ENCODE measurements at places on chromosomes 2 and 18.

- no peak for DNase-seq
Observed at GRCh38 chr18:830315-830901, 18.4 kb upstream of the YES1 start.

DNA sequence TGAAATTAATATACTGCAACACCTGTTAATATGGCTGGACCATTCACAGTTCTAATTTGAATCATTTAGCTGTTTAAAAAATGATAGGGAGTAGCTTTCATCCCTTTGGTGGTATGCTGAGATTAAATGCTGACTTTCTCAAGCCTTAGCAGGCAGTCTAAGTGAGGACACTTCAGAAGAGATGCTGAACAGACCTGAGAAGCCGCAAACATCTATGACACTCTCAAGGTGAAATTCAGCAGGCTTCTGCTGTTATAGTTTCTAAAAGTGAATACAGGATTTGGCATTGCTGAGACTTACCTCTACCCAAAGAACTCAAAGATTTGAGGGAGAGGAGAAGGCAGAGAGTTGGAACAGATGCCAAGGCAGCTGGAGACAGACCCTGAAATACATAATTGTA lies 431.2 kb upstream of the FAM98A start:
- no peak for DNase-seq

- no peak for DNase-seq
Observed at GRCh38 chr18:30920351-30920750, 122.2 kb downstream of the DSC3 start.

DNA sequence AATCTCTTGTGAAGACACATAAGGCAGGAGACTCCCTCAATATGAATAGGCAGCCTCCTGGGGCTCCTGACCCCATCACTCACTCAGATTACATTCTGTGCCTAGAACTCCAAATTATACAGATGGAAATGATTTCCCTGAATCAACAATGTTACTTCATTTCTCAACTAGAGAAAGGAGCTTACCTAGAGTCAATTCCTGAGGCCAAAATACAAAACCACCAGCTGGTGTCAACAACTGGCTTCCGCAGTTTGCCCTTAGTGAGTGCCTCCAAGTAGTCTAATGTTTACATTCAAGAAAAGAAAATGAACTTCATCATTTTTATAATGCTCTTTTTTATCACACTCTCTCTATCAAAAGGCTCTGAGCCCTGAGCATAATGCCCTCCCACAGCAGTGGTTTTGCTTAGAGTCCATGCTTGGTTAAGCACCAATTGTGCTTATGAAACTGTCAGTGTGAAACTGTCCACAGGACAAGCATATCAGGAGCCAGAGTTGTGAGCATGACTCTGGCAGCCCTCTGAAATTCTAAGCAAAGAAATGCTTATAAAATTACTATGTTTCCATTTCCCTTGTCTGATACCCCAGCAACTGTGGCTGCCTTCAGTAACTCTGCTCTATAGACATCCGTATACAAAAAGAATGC lies 305.7 kb upstream of the PKDCC start:
- no peak for DNase-seq

- no peak for DNase-seq
Observed at GRCh38 chr2:168194784-168195522, 52.4 kb downstream of the STK39 start.

- no peak for DNase-seq
Observed at GRCh38 chr18:41548521-41549260, 406.3 kb upstream of the PIK3C3 start.

- no peak for DNase-seq
Observed at GRCh38 chr2:148582679-148583511, 61.7 kb upstream of the EPC2 start.

DNA sequence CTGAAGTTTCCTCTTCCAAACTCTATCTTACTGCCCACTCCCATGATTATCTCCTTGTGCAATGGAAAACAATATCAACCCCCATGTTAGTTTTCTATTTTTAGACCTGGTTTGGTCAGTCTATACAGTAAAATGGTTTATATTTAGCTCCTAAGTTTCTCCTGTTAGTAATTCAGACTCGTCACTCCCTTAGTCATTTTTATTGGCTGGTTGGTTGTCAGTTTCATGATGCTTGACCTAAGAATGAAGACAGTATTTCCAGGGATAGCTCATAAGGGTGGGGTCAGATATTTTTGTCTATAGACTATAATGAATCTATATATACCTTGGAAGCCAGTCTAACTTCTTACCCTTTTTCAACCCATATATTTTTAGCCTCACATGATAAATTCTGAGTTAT lies 61.4 kb upstream of the NEUROD1 start:
- DNase-seq = no peak

DNA sequence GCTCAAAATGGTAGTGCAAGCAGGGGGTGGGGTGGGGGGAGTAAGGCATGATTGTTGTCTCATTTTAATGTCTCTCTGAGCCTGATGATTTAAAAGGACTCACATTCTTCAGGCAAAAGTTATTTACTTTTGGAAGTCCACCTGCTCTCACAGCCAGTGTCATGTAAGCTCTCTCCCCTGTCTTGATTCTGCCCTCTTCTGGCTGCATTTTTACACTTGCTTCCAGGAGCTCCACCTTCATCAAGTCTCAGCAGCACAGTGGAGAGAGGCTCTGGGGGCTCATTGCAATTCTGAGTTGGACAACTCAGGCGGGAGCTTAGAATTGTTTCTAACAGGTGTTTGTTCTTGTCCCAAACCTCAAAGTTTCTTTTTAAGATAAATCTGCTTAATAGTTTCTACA lies 39.2 kb downstream of the GNAL start:
- no peak for DNase-seq

- DNase-seq = no peak
Observed at GRCh38 chr2:218871345-218872302, 9.0 kb upstream of the WNT10A start.

GRCh38 chr18:12606592-12607315 lies 51.2 kb downstream of the SPIRE1 start:
- no peak for DNase-seq

DNA sequence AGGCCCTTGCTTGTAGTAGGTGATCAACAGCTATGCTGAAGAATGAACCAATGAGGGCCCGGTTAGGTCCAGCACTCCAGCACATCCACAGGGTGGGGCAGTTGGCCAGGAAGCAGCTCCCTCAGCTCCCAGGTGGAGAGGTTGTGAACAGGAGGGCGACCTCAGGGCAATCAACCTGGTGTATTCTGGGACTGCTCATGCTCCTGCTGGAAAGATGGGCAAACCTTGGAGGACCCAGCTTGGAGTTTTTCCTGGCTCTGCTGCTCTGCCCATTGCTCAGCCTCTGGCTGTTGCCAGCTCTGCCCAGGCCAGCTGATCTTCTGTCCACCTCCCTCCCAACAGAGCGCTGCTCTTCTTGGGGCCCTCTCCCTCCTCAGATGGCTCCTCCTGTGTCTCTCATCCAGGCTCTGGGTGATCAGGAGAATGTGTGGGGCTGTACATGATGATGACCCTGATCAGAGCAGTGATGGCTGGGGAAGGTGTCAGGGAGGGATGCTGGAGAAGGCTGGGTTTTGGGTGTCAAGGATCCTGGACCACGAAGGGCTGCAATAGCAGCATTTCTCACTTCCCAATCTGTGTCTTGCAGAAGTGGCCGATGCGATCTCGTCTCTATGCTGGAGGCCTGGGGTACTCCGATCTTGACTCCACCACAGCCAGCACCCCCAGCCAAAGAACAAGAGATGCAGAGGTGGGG lies 3.4 kb downstream of the TCF23 start:
- DNase-seq = no peak

DNA sequence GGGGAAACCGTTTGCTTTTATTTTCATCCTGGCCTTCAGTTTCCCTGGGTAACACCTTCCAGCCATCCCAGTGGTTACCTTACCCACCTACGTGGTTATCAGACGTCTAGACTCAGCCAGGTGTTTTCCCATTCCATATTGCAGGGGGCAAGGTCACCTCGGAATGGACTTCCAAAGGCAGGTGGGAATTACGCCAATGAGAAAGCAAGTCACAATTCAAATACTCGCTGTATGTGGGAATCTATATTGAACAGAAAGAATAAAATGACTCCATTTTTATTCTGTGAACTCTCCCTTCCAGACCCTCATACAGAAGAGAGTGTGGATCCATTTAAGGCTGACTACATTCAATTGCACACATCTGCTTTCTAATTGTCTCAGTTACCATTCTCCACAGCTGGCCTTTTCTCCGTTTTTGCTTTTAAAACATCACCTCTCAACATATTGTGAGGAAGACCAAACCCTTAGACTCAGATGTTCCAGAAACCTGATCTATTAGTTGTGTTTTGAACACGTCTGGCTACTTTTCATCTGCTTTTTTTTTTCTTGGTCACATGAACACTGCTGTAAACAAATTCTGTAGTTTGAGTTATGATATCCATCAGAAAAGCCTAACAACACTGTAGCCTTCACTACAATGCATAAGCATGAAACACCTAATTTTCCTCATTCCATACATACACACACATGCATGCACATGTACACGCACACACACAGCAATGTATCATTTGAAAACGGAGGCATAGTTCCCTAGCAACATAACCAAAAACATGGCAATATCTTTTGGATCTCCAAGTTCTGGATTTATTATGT lies 59.8 kb downstream of the BCL2 start:
- DNase-seq = no peak

GRCh38 chr2:190978389-190979053 lies 35.5 kb downstream of the STAT1 start:
- no peak for DNase-seq

- DNase-seq = no peak
Observed at GRCh38 chr2:169232551-169233154, 129.7 kb downstream of the LRP2 start.

Measured in stimulated activated CD4-positive, alpha-beta T cell treated with anti-CD3 and anti-CD28 coated beads, Interleukin-1b, Interleukin-23, amount 100 ng/mL, for 24 hours (primary cell).